Upper lobe of left lung (tissue), 6 donors: ENCODE measurements at places on chromosomes 12 and 14. TPM values are rescaled to one million over a fixed set of nuclear protein-coding genes. Genes with fewer than 3 reads are reported as not detected.

DNA sequence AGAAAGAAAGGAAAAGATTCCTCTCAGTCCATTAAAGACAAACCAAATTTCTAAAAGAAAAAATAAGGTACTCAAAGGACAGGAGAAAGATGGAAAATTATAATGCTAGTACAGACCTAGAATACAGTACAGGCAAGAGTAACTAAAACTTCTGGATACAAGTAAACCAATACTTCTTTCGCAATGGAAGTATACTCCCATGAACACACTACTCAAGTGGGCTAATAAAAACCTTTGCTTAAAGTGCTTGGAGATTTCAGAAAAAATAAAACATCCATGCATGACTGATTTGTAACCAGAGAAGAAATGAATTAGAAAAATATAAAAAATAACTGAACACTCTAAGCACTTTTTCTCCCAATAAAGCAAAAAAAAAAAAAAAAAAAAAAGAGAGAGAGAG is 3.5 kb downstream of the ZBTB25 start:
- peaks cover 7% of the 10 kb centered on the region for H3K36me3 ChIP-seq
- H3K27ac ChIP-seq, result peak overlapping the region; percentile 100
- no peak overlapping the region for H3K4me3 ChIP-seq
- no peaks in the 10 kb centered on the region for H3K27me3 ChIP-seq
- H3K4me1 ChIP-seq, result peaks cover 41% of the 10 kb centered on the region

Gene TSPAN9
- 54.6 TPM for total RNA-seq

DNA sequence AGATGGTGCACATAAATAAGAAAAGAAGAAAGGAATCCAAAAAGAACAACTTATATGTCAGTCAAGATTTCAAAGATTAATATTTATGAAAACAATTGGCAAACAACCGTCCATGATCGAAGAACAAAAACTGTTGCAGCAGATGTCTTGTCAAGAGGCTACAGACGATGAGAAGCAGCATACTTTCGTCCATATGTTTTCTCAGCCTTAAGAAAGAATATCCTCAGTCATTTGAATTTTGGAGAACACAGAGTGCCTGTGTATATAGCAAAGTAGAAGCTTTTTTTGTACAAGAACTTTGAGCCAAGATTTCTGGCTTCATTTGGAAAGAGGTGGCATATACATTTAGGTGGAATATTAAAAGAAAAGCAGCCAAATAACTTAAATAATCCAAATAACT is 297.2 kb downstream of the ITPR2 start:
- H3K27ac ChIP-seq, result no peak overlapping the region

Gene CCDC196
- total RNA-seq, result not detected
